ENCODE measurements at places on chromosomes 13 and 19. TPM values are rescaled to one million over a fixed set of nuclear protein-coding genes. Genes with fewer than 3 reads are reported as not detected.

DNA sequence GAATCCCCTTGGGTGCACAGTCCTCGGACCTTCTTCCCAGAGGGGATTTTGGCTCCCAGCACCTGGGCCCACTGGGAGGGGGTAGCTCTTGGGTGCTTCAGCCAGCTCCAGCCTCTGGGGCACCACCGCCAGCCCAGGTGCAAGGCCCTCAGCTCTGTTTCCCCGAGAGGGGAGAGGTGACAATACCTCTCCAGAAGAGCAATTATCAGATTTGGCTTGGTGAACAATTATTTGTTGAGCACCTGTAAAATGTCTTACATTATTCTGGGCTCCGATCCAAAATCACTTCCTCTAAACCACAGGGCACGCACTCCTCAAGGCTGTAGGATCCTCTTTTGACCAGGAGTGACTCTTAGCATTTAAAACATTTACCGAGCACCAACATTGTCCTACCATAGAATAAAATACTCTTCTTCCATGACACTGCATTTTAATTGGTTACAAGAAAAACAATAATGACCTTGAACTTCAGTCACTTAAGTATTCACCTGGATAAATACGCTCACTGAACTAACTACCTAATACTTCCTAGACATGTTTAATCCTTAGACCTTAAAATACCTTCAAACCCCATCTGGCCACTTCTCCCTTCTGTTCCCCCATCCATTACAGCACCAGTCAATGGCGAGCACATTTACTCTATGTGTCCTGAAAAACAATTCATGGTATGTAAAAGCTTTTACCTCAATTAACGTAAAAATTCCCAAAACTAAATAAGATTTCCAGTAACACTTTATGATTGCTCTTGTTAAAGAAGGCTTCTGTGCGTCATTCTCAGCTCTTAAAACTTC lies 54.8 kb downstream of the ABCC4 start:
- no peak for DNase-seq

PPFIA3 gene
- total RNA-seq = 1.1 TPM

DNA sequence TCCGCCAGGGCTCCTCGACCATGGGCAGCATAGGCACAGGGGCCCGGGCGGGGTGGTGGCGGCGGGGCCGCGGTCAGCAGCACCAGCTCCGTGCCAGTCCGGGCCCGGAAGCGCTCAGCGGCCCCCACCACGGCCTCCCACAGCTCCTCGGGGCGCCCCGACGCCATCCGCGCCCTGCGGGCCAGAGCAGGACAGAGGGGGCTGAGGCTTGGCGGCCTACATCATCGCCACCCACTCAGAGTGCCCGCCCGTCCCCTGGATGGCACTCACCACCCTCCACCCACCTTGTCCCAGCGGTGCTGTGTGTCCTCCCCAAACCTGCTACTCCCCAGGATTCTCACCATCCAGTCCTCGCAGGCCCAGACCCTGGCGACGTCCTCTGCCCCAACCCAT lies 4.0 kb downstream of the AKT1S1 start:
- DNase-seq = no peak

- no peak for DNase-seq
Observed at GRCh38 chr19:45218426-45218825, 26.8 kb downstream of the EXOC3L2 start.

DNA sequence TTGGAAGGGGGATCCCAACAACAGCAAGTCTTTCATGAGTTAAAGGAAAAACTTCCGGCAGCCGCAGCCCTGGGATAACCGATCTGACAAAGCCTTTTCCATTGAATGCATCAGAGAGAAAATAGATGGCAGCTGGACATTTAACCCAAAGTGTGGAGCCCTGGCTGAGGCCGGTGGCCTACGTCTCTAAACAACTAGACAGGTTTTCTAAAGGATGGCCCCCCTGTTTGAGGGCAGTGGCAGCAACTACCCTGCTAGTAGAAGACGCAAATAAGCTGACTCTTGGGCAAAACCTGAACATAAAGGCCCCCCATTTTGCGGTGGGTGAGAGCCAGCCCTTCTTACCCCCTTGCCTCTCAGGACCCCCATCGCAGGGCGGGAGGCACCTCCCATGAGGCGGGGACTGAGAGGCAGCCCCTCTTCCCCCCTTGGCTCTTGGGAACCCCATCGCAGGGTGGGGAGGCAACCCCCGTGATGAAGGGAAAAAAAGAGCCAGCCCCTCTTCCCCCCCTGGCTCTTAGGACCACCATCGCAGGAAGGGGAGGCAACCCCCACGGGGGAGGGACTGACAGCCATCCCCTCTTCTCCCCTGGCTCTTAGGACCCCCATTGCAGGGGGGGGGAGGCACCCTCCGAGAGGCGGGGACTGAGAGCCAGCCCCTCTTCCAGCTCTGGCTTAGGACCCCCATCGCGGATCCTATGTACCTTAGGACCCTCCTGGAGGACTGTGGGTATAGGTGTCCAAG lies 2422.9 kb upstream of the PCDH20 start:
- DNase-seq = peak; percentile 19

- peak; percentile 99 for DNase-seq
Observed at GRCh38 chr19:39160523-39160861, 34.9 kb downstream of the PAK4 start.

Measured in osteoblast (primary cell).